ENCODE measurements at places on chromosomes 11 and 22. TPM values are rescaled to one million over a fixed set of nuclear protein-coding genes. Genes with fewer than 3 reads are reported as not detected.

DNA sequence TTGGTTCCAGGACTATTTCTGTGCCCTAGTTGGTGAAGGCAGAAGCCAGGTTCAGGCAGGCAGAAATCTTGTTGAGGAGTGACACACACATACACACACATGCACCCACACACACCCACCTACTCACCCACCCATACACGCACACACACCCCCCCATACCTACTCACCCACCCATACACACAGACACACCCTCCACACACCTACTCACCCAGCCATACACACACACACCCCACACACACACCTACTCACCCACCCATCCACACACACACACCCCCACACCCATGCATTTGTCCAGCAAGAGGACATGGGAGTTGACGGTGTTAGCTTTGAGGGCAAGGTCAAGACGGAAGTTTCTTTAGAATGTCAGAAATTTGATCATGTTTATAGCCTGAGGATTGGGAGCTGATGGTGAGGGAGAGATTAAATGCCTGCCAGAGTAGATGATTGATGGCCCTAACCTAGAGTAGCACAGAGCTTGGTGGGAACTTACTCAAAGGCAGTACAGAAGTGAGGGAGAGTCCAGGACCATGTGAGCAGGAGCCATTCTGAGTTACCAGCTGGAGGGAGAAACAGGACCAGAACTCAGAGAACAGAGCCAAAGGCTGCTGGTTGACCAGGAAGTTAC, 68.9 kb downstream of the CYB5R2 start:
- H3K27ac ChIP-seq = no peak overlapping the region
- H3K4me1 ChIP-seq = no peaks in the 10 kb centered on the region
- no peaks in the 10 kb centered on the region for H3K27me3 ChIP-seq
- no peak overlapping the region for H3K4me3 ChIP-seq
- peaks cover 32% of the 10 kb centered on the region for H3K36me3 ChIP-seq
- DNase-seq = no peak

DNA sequence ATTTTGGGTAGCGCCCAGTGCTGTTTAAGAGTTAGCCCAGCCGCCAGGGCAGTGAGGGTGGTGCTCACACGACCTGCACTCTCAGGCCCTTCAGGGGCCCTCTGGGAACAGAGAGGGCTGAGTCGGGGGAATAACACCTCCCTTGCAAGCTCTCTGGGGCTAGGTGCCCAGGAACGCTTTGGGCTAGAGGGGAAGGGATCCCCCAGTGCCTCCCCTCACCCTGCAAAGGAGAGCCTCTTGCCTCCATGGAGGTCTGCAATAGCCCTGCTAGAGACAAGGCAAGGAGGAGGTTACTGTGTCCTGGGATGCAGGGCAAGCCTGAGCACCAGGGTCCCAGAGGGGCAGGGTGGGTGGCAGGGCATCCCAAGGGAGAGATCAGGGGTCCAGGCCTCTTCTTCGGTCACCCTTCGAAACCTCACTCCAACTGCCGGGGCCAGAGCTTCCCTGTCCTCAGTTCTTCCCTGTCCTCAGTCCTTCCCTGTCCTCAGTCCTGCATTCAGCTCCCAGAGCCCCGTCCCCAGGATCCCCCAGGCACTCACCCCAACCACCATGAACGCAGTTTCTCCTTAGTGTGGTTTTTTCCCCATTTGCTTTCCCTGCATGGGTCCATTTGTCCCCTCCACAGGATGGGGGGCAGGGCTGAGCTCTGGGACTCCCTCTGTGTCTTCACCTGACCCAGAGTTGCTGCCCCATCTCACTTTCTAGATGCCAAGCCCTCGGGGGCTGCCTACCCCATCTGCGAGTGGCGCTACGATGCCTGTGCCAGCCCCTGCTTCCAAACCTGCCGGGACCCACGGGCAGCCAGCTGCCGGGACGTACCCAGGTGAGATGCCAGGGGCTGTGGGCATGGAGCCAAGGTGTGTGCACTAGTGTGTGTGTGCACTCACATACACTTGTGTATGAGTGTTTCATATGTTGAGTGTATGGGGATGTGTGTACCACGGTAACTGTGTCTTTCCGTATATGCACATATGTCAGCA, 60.8 kb downstream of the OTOG start:
- no peak for DNase-seq
- H3K4me3 ChIP-seq = no peak overlapping the region
- H3K27ac ChIP-seq = no peak overlapping the region
- H3K36me3 ChIP-seq = no peaks in the 10 kb centered on the region
- H3K4me1 ChIP-seq = no peaks in the 10 kb centered on the region
- peaks cover 2% of the 10 kb centered on the region for H3K27me3 ChIP-seq

DNA sequence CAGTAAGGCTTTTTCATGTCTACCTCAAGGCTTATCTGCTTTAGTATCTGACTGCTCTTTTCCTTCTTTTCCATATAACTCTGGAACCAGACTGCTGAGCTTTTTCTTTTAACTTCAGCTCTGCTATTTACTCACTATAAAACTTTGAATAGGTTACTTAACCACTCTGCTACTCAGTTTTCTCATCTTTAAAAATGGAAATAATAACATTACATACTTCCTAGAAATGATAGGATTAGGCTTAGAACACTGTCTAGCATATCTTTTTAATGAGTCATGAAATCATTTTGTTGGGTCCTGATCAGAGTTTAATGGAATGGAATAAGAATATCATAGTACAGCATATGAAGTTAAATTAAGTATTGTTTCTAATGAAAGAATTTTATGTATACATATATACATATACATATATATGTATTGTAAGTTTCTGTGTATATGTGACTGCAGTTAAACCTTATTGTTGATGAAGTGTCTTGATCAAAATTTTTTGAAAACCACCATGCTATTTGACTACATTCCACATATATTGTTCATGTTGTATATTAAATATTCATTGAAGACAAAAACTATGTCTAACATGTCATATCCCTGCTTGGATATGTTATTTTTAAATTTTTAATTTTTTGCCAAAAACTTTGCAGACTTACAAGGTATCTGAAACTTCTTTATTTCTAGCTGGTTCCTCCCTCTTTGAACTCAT, 120.2 kb downstream of the METTL15 start:
- no peak overlapping the region for H3K4me3 ChIP-seq
- DNase-seq = no peak
- H3K4me1 ChIP-seq = no peaks in the 10 kb centered on the region
- H3K27me3 ChIP-seq = no peaks in the 10 kb centered on the region

DNA sequence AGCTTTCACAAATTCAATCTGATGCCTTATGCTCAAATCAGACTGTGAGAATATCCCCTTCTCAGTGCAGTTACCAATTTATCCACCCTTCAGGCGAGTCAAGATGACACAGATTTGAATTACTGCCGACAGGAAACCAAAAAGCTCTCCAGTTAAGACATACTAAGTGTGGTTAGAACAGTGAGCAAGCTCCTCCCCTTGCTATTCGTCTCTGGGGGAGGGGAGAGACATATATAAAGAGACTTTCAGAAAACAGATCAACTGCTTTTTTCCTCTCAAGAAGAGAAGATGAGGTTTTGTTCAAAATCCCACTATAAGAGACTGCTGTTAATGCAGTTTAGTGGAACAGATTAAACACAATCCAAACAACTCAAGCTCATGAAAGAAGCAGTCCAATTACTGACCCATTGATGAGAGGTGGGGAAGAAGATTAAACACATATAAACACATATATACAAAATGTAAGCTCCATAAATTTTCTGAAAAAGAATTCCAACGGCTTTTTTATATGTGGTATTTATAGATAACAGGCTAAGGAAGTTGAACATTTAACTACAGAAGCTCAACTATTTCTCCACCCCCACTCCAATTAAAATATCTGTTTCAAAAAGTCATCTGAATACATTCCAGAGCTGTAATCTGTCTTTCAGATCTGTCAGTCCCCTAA, 102.7 kb downstream of the MRTFA start:
- H3K27me3 ChIP-seq = no peaks in the 10 kb centered on the region
- peak overlapping the region; percentile 83 for H3K27ac ChIP-seq
- no peak for DNase-seq
- H3K36me3 ChIP-seq = peaks cover 5% of the 10 kb centered on the region

- no peaks in the 10 kb centered on the region for H3K27me3 ChIP-seq
- no peak overlapping the region for H3K4me3 ChIP-seq
- peaks cover 44% of the 10 kb centered on the region for H3K4me1 ChIP-seq
- H3K27ac ChIP-seq = no peak overlapping the region
Measured at GRCh38 chr11:124727474-124727873, 12.3 kb upstream of the NRGN start.

- H3K4me3 ChIP-seq = no peak overlapping the region
- H3K27me3 ChIP-seq = no peaks in the 10 kb centered on the region
- peaks cover 2% of the 10 kb centered on the region for H3K4me1 ChIP-seq
- no peaks in the 10 kb centered on the region for H3K36me3 ChIP-seq
Measured at GRCh38 chr22:49765091-49765771, 62.4 kb downstream of the BRD1 start.

The IL10RA gene
- 350 TPM for total RNA-seq

The PGA4 gene
- total RNA-seq = not detected

The OR8B2 gene
- total RNA-seq = not detected
